ENCODE measurements at places on chromosomes 11 and 22. TPM values are rescaled to one million over a fixed set of nuclear protein-coding genes. Genes with fewer than 3 reads are reported as not detected.

Gene B3GAT1
- 31.7 TPM for total RNA-seq

Gene FOLH1
- total RNA-seq, result 16.5 TPM

Gene C2CD3
- total RNA-seq, result 18.7 TPM

Gene C11orf52
- total RNA-seq, result not detected

Gene GRM5
- 19.7 TPM for total RNA-seq
